ENCODE measurements at places on chromosomes 7 and 10.
A peak's percentile ranks its signal among the peaks of the same experiment; 100 is the strongest.

DNA sequence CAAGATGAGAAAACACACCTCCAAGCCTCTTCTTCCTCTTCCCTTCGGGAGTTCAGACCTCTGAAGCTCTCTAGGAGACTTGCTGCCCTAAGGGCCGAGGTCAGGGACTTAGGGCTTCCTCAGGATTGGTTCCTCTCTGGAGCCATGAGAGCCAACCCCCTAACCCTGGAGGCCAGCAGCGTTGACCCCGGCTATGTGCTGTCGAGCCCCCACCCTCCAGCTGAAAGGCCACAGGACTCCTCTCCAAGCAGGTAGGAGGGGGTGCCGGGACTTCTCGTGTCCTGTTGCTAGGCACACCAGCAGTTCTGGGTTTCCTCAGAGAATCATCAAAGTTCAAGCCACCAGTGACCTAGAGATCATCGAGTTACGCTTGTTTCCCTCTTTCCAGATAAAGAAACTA lies 87.4 kb downstream of the ARHGAP22 start:
- DNase-seq = no peak

DNA sequence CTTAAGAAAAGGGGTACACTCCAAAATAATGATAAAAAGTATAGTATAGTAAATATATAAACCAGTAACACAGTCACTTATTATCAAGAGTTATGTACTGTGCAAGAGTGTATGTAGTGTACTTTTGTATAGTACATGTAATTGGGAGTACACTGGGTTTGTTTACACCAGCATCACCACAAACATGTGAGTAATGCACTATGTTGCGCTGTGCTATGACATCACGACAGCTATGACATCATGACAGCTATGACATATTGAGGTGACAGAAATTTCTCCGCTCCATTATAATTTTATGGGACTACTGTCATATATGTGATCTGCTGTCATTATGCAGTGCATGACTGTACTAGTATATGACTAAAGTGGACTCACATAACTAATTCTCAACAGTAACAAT lies 84.6 kb downstream of the KMT2C start:
- no peak for DNase-seq

GRCh38 chr7:80428161-80429054 lies 83.5 kb downstream of the GNAT3 start:
- peak; percentile 18 for DNase-seq

- DNase-seq = peak; percentile 98
These were observed 1006.6 kb upstream of the LRRN3 start for GRCh38 chr7:110084181-110084807.

GRCh38 chr7:141563956-141564623 lies 12.9 kb downstream of the AGK start:
- no peak for DNase-seq

GRCh38 chr7:16998481-16999051 lies 116.8 kb upstream of the AGR3 start:
- DNase-seq = no peak

DNA sequence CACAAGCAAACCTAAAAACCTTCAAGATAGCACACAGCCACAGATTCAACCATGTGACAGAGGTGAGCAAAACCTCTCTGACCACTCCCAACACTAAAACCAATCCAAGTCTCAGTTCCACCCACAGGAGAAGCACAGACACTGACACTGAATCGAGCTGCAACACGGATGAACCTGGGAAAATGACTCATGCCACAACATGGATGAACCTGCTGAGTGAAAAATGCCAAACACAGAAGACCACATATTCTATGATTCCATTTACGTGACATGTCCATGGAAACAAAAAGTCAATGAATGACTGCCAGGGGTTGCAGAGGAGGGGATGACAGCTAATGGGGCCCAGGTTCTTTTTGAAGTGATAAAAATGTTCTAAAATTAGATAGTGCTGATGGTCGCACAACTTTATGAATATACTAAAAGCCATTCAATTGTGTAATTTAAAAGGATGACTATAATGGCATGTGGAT lies 22.0 kb downstream of the CYTH3 start:
- no peak for DNase-seq

GRCh38 chr7:106938803-106939202 lies 73.7 kb downstream of the PIK3CG start:
- DNase-seq = no peak

GRCh38 chr7:52758356-52758755 lies 277.1 kb upstream of the POM121L12 start:
- no peak for DNase-seq

DNA sequence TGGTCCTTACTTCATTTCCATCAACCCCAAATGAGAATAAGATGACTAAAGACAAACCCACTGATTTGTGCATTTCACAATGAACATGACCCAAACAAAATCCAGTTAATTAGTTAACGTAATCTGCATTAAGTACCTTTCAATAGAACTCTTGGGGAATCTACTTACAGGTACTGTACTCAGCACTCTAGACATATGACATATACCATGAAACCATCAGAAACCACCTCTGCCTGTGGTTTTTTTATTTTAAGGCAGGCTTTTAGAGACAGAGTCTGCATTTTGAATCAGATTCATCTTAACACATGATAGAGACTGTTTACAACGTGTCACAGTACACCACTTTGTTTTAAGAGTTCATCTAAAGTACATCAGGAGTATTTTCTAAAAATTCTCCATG lies 168.4 kb downstream of the BTAF1 start:
- DNase-seq = no peak

DNA sequence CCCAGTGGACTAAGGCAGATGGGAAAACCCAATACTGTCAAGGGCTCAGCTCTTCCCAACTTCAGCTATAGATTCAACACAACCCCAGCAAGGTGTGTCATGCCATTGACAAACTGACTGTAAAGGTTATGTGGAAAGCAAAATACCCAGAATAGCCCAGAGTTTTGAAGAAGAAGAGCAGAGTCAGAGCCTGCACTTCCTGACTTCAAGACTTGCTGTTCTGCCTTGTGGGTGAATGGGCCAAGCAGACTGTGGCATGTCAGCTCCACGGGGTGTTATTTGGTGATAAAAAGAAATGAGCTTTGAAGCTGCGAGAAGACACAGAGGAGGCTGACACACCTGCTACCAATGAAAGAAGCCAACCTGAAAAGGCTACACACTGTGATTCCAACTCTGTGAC lies 89.7 kb downstream of the NKX6-2 start:
- DNase-seq = no peak

DNA sequence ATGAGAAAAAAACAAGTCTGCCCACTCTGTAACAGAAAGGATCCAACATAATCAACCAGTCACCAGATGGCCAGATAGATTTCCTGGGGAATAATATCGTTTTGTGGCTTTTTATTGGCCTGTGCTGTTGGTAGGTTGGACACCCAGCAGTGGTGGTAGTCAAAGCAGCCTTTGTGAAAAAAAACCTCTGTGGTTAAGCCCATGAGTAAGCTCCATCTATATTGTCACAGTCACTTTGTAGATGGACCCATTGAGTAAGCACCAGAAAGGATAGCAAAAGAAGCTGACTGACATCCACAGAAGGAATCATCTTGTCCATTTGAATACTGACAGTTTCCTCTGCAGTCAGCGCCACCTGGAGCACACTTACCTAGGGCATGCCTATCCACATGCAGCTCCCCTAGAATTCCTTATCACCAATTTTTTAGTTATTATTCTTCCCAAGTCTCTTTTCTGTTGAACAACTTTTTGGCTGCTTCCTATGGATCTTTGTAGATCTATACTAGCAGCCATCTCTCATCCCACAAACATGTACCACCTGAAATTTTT lies 96.9 kb downstream of the IQUB start:
- no peak for DNase-seq

- no peak for DNase-seq
These were observed 29.3 kb downstream of the TNS3 start for GRCh38 chr7:47552621-47553020.

- no peak for DNase-seq
These were observed 221.1 kb downstream of the KCNMA1 start for GRCh38 chr10:77416311-77417135.

Measured in DMS 273 treated with DMSO at 0.1 percent for 48 hours (cell line).